ENCODE measurements at places on chromosomes 1 and 21.

- no peak for DNase-seq
These were observed 1298.9 kb upstream of the ADGRL4 start for GRCh38 chr1:80305466-80305865.

DNA sequence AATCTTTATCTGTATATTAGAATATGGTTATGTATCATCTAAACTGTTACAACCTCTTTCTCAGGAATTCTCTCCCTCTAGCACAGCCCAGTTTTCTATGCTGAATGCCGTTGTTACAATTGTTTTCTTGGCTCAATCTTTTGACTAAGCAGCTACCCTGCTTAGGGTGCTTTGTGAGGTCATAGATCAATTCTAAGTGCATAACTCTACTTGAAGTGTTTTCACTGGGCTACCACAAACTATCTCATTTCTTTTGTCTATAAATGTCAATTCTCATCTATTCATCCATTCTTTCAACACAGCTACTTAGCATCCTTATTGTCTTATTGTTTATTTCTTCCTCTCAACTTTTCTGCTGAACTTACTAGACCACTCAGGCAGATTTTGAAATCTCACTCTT, 77.1 kb downstream of the CEP350 start:
- DNase-seq = no peak

GRCh38 chr1:115790846-115791245, 22.3 kb upstream of the CASQ2 start:
- DNase-seq = no peak

- no peak for DNase-seq
These were observed 76.3 kb downstream of the RUSC1 start for GRCh38 chr1:155396874-155397476.

- DNase-seq = no peak
These were observed 133.0 kb downstream of the URB2 start for GRCh38 chr1:229759037-229759435.

- DNase-seq = no peak
These were observed 180.7 kb downstream of the PATJ start for GRCh38 chr1:61922950-61923480.

GRCh38 chr1:14363707-14364413, 234.6 kb upstream of the KAZN start:
- no peak for DNase-seq

DNA sequence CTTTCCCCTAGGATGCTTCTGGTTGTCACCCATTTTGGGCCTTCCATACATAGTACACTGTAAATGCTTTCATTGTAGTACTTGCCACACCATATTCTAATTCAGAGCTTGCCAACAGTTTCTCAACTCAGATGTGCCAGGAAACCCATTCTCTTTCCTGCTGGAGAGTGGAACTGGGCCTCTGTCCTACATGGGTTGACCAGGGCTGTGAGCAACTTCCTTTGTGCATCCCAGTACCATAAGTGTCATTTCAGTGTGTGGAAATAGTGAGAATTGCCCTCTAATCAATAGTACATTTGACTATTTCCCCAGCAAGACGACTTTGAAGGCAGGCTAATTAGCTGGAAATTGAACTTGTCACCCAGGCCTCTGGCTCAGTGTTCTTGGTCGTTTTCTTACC, 74.8 kb downstream of the MTR start:
- no peak for DNase-seq

DNA sequence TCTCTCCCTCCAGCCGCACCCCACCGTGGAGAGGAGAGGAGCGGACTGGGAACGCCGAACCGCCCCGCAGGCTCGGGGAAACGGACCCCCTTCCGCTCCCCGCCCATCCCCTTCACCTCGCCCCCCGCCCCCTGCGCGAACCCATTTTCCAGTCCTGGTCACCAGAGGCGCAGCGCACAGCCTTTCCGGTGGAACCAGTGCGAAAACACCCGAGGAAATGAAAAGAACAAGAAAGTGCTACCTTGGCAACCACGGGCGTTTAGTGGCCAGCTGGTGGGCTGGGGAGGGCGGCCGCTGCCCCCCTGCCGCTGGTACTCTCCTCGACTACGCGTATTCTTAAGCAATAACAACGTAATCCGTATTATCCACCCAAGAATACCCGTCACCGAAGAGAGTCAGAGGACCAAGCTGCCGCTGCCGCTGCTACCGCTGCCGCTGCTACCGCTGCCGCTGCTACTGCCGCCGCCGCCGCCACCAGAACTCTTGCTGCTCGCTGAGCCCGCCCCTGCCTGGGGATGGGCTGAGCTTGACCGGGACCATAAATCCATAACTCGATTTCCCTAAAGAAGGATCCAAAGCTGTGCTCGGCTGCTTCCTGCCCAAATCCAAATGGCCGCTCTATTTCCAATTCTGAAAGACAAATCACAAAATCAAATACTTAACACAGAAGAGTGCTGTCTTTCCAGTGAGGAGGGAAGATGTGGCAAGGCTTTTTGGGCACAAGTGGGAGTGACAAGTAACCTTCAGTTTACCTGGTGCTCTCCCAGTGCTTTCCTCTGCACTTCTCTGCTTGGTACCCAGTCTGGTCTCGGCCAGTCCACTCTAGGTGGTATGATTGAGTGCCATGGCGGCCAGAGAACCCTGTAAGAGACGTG, 125.2 kb upstream of the DPYD start:
- no peak for DNase-seq

DNA sequence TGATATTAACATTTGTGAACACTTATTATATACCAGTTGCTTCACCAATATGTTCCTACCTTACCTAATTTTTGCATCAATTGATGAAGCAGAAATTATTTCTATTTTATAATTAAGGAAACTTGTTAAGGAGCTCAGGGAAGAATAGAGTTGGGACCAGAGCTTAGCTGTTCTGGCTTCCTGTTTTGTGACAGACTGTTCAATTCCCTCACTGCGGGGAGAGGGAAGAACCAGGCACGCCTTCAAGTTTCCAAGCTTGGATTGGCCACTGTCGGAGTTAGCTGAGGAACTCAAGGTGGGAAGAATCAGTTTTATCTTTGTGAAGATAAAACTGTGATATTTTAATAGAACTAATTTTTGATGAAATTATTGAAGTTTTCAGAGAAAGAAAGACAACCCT, 142.3 kb upstream of the LMO4 start:
- DNase-seq = no peak

- no peak for DNase-seq
These were observed 75.0 kb downstream of the DPYD start for GRCh38 chr1:97845805-97846204.

DNA sequence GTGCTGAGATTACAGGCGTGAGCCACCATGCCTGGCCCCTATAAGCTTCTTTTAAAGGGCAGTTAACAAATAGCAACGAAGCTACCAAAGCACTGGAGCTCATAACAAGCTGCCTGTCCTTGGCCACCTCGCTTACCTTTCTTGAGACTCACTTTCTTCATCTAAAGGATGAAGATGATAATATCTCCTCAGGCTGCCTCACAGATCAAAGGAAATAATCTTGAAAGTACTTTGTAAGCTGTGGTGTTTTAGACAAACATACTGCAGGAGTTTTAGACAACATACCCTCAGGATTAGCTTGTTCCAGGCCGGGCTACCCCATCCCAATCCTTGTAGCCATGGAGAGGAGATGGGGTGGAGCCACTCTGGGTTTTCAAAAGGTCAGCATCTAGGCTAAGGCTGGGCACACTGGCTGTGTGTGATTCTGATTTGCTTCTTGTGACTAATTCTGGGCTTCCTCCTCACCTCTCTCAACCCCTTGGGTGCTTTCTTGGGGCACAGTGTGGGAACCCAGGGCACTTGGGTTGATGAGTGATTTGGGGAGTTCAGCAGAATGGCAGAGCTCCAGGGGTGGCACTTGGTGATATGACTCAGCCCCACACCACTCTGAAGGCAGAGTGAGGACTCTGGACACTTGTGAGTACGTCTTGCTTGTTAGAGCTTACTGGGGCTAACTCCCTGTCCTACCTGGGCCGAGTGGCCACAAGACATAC, 5.2 kb downstream of the GPR25 start:
- DNase-seq = no peak

DNA sequence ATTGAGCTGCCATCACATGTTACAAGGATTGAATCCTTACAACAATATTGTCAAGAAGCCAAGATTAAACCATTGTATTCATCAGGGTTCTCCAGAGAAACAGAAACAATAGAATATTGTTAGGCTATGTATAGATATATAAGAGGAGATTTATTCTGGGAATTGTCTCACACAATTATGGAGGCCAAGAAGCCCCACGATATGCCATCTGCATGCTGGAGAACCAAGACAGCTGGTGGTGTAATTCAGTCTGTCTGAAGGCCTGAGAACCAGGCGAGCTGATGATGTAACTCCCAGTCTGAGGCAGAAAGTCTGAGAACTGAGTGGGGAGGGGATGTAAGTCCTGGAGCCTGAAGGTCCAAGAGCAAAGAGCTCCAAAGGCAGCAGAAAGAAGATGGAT, 14.5 kb upstream of the TTF2 start:
- DNase-seq = no peak

DNA sequence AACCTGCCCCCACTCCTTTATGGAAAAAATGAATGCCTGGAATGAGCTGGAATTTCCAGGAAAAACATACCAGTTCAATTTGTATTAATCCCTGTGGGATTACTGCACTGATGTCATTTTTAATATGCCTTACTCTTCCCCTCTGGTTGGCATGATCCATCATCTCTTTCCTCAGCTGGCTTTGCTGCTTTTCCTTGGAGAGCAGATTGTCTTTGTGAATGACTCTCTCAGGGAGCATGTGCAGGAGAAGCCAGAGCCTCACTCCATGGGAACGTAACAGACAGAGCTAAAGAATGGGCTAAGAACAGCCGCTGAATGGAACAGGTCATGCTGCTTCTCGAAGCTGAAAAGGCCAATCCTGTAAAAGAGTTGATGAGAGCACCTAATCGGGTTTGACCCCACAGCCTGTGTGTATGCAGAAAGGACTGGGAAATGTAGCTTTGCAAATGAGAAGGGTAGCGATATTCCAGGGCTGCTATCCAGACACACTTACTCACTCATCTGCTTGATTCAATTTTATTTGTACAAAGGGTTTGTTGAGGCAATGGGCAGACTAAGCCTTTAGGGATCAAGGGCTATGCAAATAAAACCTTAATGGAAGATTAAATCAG, 20.7 kb downstream of the PHC2 start:
- no peak for DNase-seq

- no peak for DNase-seq
These were observed 80.5 kb upstream of the TTC39A start for GRCh38 chr1:51410568-51411460.

DNA sequence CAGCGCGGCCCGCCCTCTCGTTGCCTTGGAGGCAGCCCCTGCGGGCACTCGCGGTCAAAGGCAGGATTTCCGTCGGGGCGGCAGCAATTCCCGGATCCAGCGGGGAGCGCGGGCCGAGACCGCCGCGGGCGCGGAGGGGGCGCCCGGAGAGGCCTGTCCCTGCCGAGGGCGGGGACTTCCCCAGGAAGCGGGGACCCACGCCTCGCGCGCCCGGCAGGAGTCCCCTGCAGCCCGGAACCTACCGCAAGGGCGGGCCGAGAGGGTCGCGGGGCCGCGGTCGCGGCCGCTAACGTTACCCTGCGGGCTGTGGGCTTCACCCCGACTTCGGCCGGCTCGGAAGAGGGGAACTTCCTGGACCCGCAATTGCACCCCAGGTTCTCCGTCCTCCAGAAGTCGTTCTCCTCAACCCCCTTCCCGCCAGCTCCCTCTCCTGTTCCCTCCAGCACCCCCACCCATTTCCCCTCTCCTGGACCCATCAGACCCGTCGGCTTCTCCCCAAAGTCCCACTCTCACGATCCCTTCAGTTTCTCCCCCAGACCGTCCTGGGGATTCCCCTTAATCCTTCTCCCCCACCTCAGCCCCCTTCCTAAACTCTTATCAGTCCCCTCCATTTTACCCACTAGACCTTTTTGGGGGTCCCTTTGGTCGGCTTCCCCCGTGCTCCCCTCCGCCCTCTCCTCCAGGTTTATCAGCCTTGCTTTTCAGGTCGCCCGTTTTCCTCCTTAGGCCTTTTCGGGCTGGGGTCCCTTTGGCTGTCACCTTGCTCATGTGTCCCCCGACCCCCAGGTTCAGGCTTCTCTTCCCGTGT, 604 bp downstream of the FGR start:
- no peak for DNase-seq

All from right lung (tissue), 10 donors.